Adipocyte (in vitro differentiated cells): ENCODE measurements at places on chromosomes 11 and 22.
A peak's percentile ranks its signal among the peaks of the same experiment; 100 is the strongest.

DNA sequence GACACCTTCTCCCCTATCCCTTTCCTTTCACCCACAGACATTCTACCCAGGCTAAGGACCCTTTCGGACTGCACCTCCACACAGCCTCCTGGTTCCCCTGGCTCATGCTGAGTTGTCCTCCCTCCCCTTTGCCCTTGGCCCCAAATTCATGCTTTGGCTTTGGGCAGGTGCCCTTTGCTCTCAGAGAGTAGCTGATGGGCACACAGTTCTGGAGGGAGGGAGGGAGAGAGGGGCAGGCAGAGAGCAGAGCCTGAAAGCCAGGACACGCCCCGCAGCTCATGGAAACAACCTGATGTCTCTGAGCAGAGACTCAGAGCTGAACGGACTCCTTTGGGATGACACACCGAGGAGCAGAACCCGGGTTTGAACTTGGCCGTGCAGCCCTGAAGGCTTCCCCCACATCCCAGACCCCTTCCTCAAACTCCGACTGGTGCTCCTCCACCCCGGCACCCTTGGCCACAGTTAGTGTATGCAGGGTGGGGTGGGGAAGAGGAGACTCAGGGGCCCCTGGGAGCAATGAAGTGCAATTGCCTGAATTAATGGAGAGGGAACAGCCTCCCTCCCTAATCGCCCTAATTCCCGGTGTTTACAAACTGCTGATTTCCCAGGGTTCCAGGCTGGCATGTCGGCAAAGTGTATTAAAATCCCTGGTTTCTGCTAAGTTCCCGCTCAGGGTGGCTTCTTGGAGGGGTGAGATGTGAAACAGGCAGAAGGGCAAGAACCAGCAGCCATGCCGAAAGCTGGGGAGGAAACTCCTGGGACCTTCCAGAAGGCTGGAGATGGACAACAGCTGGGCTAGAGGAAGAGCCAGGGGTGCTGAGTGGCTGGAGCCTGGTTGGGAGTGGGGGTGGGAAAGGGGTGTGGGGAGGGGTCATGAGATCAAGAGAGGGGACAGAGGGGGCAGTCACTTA, 71.2 kb upstream of the SHISAL1 start:
- DNase-seq = no peak

DNA sequence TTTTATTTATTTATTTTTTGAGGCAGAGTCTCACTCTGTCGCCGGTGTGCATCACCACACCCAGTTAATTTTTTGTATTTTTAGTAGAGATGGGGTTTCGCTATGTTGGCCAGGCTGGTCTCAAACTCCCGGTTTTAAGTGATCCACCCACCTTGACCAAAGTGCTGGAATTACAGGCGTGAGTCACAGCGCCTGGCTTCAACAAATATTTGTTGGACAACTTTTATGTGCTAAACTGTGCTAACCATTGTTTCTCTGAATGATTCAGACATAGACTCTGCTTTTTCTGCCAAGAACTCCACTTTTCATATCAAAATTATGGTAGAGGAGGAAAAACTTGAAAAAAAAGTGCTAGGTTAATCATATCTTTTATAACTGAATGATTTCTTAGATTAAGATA, 36.3 kb downstream of the MMP7 start:
- DNase-seq = no peak

GRCh38 chr22:22380098-22381030, 128.2 kb downstream of the ZNF280B start:
- DNase-seq = no peak

DNA sequence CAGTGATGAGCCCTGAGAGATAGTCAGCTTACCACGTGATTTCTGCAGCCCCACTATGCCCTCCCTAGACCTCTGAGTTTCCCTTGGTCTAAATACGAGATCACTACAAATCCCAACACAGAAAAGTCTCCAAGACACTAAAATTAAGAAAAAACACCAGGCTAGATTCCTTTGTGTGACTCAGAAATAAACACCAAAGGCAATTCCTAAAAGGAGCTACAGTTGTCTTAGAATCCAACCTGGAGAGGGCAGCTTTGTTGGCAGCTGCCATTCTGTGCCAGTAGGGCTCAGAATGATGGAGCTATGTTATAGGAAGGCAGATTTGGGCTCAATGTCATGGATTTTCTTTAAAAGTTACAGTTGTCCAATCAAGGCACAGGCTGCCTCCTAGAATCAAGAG, 37.1 kb upstream of the HMGXB4 start:
- DNase-seq = no peak

DNA sequence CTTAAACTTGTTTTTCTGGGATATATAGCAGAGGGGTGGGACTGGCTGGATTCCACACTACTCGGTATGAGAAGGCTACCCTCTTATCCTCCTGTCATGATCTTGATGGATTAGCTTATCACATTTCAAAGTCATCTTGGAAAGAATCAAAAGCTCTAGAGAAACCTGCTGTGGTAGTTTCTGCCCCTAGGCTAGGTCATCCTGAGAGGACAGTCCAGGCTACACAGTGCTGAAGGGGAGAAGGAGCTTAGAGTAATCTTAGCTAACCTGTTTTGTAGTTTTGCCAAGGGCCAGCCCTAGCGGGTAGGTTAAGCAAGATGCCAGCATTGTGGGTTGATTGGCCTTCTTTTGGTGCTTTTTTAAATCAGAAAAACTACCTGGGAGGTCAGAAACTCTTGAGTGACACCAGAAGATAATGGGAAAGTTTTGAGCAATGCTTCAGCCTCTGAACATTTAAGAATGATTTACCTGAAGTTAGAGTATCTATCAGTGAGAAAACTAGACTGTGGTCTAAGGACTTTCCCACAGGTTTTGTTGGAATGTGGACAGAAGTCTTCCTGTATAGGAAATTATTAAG, 21.3 kb downstream of the PIWIL4 start:
- no peak for DNase-seq

DNA sequence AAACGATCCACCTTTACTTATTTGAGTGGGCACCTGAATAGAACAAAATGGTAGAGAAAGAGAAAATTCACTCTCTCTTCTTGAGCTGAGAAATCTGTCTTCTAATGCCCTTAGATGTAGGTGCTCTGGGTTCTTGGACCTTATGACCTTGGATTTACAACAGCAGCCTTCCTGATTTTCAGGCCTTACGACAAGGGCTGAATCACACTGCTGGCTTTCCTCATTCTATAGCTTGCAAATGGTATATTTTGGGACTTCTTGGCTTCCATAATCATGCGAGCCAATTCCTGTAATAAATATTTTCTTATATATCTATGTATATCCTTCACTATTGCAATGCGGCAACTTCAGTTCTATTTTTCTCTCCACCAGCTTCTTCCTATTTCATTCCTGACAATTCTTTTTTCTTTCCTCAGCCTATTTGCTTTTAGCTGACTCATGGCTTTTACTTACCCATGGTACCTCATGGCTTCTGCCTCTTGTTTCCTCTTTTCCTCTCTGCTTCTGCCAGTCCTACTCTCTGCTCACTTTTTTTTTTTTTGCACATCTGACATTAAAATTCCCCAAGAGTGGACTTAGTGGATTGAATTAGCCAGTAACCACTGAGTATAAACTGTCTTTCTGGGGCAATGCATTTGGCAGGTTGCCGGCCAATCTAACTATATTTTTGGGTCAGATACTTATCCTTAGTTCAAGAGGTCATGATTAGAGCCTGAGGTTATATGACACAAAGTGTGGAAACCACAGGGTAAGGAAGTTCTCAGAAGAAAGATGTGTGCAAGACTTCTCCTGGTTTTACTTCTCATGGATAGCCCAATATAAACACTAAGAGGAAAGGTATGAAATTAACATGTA, 359.5 kb downstream of the TMEM135 start:
- no peak for DNase-seq

DNA sequence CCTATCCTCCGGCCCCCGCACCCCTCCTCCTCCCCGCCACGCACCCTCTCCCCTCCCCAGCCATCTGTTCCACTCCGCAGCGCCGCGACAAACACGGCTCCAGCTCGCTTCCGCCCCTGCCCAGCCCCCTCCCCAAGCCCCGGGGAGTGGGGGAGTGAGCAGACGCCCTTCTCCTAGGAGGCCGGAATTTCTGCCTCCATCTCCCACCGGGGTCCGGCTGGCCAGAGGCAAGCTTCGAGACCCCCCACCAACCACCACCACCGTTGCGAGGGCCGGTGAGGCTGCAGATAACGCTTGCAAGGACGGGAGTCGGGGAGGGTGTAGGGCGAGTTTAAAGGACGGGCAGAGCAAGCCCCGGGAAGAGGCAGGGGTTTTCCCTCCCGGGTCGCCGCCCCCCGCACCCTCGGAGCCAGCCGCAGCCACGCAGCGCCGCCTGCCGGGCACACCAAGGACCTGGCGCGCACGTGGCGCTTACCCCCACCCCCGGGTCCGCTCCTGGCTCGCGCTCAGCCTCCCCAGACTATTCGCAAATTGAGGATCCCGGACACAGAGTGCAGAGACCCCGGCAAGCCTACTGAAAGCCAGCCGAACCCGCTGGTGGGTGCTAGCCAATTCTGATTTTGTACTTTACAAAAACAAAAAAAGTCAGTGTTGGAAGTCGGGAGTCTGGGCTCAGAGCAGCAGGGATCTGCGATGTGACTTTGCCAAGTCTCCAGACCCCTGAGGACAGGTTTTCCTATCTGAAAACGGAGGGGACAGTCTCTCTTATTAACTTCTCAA, 22.6 kb downstream of the RTN4RL2 start:
- peak; percentile 74 for DNase-seq

- DNase-seq = no peak
Observed at GRCh38 chr11:57210781-57211180, 26.3 kb downstream of the APLNR start.

GRCh38 chr11:19722702-19723101, 10.1 kb downstream of the NAV2 start:
- DNase-seq = no peak

DNA sequence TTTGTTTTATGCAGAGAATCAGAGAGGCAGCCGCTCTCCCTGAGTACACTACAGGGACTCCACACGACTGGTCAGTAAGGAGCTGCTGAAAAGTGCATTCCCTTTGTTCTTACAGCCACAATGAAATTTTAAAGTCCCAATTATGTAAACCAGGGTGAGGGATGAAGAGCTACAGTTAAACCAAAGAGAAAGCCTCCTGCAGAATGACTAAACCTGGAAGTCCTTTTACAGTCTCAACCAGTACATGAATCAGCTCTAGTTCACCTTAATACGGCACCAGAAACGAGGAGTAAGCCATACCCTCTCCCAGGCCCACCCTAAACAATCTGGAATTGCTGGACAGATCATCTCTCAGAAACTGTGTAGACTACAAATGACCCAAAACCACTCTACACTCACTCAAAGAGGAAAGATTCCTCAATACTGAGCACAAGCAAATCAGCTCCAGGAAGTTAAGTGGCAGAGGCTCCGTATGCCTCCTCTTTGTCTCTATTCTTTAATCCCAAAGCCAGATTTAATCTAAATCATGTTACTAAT, 113.1 kb downstream of the RBFOX2 start:
- DNase-seq = peak; percentile 47

- no peak for DNase-seq
Observed at GRCh38 chr11:66864924-66865697, 8.2 kb downstream of the LRFN4 start.

- peak; percentile 67 for DNase-seq
Observed at GRCh38 chr11:12284316-12285050, 92.9 kb upstream of the PARVA start.

DNA sequence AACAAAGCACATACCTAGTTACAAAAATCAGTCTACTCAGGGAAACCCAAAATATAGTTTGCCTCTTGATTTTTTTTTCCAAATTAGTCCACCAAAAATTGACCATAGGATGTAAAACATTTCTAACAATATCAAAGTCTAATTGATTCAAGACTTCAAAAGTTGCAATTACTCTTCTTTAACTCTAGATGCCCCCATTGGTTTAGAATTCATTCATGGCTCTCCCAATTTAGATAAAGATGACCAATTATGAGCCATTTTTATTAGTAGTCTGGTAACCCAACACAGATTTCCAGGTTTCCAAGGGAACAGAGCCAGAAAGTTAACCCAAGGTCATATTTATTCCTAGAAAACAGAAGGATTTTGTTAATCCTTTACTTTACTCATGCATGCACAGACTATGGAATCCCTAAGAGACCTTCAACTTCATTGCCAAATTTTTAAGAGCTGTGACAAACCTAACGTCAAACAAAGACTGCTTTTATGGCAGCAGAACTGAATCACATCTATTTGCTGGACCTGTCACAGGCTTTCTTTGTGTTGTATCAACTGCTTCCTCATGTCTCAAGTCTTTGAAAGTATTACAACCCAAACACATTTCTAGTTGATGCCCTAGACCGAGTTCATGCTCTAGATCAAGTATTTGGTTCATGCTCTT, 55.3 kb downstream of the C22orf42 start:
- DNase-seq = peak; percentile 43

- peak; percentile 61 for DNase-seq
Observed at GRCh38 chr11:114059984-114060391, 477 bp downstream of the ZBTB16 start.

- DNase-seq = no peak
Observed at GRCh38 chr11:125904678-125905077, 370 bp downstream of the DDX25 start.

GRCh38 chr11:133896028-133896427, 50.7 kb upstream of the SPATA19 start:
- no peak for DNase-seq

- no peak for DNase-seq
Observed at GRCh38 chr11:16784097-16784496, 45.6 kb downstream of the C11orf58 start.

DNA sequence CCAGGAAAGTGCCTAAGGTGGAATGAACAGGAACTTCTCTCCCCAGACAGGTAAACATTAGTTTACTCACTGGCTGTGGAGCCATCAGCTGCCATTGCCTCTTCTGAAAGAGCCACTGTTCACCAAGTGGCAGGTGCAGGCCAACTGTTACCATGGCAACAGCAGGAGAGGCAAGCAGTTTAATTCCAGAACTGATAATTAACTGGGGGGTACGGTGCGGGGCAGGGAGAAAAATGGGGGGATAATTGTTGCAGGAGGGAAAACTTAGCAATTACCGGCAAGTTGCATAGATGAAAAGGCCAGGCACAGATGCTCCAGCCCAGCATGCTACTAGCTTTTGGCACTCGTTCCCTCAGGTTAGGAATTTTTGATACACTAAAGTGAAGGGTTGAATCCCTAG, 85.1 kb downstream of the TRIM44 start:
- DNase-seq = no peak

GRCh38 chr11:69892237-69892985, 73.2 kb upstream of the FGF3 start:
- DNase-seq = no peak

DNA sequence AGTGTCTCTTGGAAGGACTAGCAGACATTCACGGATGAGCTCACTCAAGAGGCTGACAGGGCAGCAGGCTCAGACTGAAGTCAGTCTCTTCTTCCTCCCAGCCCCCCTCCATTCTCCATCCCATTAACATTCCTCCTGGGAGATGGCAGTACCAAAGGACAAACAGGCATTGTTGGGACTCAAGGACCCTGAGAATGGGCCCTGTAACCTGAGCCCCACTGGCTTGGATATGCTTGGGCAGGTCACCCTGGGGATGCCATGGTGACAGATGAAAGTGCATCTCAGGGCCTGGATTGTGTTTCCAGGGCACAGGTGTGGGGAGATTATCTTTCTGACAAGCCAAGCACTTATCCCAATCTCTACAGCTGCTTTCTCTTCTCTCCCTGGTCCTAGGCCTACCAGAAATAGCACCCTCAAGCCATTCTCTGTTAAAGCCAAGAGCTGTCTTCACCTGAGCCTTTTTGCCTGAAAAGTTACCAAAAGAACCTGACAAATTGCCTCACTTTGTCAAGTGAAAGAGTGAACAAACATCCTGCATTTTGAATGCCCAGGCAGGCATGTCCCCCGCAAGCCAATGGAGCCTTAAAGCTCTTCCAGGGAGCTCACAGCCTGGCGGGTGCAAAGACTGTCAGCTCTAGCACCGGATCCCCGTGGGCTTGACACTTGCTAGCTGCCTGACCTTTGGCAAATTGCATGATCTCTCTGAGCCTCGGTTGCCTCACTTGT, 366.0 kb upstream of the NARS2 start:
- DNase-seq = no peak

- DNase-seq = peak; percentile 80
Observed at GRCh38 chr11:128692753-128693415, 988 bp upstream of the FLI1 start.
